ENCODE measurements at places on chromosomes 12 and 14.

DNA sequence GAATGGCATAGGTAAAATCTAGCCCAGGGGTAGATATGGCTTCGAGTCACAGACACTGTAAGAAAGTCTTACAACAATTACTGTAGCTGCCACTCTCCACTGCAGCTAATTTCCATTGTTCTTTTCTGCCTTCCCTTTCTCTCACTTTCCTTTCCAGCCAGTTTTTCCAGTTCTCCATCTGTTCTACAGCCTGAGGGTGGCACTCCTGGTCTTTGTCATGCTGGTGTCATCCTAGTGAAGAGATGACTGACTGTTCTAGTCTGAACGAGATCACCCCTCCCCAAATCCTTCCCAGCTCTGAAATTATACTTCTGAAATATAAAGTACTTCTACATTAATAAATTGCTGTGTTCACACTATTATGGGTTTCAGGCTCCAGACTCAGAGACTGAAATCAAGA lies 74.2 kb upstream of the CSRP2 start:
- DNase-seq, result no peak

DNA sequence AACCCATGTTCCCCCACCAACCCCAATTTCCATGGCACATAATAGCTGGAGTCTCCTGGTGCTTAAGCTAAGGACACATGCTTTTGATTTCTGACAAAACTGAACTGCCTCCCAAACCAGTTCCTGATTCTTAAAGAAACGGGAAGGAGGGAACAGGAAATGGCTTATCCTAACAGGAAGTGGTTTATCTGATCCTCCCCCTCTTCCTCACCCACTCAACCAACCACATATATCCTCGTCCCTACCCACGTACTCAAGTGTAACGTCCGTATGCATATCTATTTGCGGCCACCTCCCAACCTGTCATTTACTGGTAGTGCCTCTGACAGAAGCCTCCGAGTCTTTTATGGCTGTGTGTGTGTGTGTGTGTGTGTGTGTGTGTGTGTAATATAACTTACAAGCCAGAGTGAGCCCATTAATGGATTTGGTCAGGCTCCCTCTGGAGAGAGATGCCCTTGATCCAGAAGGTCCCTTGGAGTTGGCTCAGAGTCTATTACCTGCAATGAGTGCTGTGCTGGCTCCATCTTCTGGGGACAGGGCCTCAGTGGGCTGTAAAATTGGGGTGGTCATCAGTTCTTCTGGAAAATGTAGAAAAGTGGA lies 7.7 kb downstream of the DAZAP2 start:
- DNase-seq, result no peak

GRCh38 chr14:34021096-34021495 lies 70.2 kb upstream of the EGLN3 start:
- DNase-seq, result no peak

DNA sequence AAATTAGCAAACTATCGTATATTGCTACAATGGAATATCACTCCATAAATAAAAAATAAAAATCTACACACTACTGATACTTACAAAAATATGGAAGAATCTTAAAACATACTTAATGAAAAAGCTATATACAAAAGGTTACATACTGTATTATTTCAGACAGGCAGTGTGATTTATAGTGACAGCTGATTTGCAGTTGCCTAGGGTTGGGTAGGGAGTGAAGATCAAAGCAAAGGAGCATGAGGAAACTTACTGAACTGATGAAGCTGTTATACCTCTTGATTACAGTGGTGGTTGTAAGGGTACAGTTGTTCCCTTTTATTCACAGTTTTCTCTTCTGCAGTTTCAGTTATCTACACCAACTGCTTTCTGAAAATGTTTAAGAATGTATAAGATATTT lies 62.6 kb downstream of the FSCB start:
- no peak for DNase-seq

GRCh38 chr12:124147575-124147974 lies 147.3 kb upstream of the RFLNA start:
- no peak for DNase-seq

DNA sequence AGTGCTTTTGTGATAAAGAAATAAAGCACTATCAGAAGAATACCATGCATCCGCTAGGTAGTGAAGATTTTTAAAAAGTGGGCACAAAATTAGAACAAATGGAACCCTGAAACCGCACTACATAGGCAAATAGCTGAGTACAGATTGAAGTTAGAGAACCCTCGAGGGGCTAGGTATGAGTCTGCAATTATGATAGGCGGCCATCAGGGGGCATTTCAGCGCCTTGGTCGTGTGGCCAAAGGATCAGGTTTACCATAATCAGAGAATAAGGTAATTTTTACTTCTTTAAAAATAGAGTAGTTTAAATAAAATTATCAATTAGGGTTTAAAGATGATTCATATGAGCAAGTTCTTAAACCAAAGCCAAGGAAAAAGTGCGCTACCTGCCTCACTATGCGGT lies 129.8 kb downstream of the TMX1 start:
- DNase-seq, result no peak

DNA sequence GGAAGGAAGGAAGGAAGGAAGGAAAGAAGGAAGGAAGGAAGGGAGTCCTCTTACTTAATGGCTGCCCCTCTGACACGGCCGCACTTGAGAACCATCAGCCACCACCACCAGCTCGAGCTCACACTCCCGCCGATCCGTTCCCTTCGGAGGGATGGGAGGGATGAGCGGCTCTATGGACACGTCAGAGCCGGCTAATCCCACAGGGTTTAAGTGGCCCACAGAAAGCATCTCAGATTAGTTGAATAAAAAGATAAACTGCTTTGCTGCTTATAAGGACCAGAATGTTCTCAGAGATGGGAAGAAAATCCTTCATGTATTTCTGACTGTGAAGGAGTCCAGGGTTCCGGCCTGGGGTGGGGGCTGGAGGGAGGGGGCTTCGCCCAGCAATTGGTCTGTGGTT lies 31.1 kb downstream of the PRIMA1 start:
- DNase-seq, result no peak

DNA sequence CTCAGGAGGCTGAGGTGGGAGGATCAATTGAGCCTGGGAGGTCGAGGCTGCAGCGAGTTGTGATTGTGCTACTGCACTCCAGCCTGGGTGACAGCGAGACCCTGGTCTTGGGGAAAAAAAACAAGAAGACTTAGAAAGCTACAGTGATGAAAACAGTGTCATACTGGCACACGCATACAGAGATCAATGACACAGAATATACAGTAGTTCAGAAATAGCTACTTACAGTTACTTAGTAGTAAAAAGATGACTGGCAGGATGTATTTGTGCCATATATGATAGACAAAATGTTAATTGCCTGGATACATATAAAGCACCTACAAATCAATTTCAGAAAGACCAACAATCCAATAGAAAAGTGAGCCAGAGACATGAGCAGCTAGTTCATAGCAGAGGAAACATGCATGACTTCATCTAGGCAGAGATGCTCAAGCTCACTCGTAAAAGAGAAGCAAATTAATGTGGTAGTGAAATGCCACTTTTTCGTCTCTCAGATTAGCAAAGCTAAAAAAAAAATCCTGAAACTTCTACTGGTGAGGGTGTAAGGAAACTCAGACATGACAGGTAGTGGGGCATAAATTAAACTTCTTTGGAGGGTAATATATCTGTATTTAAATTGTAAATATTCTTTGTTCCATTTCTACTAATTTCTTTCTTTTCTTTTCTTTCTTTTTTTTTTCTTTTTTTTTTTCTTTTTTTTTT lies 2.5 kb upstream of the ALDH2 start:
- no peak for DNase-seq

DNA sequence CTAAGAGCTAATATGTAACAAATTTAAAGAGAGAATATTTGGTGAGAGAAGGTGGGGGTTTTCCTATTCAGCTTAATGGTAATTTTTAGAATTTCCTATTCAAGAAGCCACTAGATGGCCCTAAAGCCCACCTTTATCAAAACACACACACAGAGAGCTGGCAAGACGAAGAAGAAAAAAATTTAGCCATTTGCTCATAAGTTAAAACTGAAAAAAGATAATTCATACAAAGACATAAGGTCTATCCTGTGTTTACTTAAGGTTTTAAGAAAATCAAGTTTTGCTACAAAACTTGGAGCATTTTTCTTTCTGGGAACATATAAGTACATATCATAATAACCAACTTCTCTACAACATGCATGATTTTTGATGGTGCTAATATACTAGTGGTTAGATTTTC lies 46.8 kb upstream of the PCED1B start:
- DNase-seq, result no peak

DNA sequence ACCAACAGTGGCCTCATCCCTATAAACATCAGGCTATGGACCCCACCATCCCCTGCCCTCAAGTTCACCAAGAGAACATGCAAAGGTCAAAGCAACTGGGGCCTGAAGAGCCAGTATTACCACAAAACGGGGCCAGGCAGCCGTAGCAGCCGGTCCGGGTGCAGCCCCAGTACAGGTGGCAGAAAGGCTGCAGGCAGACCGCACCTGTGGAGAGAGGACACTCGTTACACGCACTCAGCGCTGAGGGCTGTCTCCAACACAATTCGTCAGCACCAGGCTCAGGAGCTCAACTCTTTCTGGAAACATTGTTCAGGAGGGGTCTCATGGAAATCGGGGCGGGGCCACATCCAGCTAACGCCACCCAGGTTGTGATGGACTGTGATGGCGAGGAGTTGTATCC lies 19.9 kb upstream of the GOLGA3 start:
- DNase-seq, result no peak

DNA sequence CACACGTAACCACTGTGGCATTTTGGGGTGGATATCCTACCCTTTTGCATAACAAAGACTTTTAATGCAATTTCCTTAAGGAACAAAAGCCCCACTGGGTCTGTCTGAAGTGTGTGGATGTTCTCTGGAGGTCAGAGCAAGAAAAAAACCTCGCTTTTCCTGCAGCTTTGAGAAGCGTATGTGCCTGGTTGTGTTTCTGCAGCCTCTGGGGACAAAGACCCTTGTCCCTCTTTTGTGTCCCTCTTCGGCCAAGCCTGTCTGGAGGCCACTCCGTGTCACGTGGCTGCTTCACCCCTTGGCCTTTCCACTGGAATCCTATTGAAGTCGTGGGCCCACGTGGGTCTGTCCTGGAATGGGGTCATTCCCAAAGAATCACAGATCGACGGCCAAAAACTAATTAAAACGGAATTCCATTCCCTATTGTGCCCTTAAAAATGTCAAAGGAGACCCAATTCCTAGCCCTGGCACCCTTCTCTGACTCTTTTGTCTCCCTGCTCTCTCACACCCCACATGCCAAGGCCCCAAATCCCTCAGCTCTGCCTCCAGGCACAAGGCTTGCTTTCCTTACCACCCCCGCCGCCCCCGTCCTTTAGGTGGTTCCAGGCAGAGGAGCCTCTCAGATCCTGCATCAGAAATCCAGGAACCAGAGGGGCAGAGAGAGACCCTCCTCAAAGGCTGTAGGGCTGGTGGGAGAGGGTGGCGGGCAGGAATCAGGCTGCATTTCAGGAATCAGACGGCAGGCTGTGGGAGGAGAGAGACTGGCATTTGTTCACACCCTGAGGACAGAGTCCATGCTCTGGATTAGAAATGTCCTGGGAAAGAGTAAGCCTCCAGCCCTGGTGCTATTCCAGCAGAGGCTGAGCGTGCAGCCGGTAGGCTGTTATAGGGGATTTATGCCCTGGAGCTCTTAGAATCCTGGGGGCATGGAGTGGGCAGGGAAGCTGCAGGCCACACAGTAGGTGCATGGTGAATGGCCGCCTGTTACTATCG lies 12.6 kb upstream of the CYP46A1 start:
- DNase-seq, result no peak
